Stimulated activated CD4-positive, alpha-beta T cell treated with anti-CD3 and anti-CD28 coated beads, Interleukin-12 subunit alpha, Interleukin-12 subunit beta, amount 100 ng/mL, for 4 hours (primary cell): ENCODE measurements at places on chromosomes 2 and 18.
A peak's percentile ranks its signal among the peaks of the same experiment; 100 is the strongest.

GRCh38 chr2:221477714-221478484 lies 94.2 kb downstream of the EPHA4 start:
- no peak for DNase-seq

- no peak for DNase-seq
Observed at GRCh38 chr2:84306361-84306760, 152.7 kb downstream of the SUCLG1 start.

GRCh38 chr2:174493549-174494331 lies 6.9 kb upstream of the GPR155 start:
- DNase-seq = no peak

DNA sequence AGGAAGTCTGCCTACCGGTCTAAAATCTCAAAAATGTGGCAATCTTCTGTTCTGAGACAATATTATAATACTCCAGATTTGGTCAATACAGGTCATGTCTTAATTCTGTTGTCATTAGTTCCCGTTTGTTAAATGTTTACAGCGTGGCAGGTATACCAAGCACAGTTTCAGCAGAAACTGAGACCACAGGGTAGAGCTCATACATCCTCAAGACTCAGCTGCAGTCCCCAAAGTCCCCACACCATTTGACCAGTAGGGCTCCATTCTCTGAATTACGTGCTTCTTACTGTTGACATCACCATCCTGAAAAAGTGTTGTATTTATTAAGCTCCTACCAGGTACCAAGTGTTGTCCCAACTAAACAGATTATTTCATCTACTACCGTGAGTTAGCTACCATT lies 157.1 kb downstream of the MC4R start:
- no peak for DNase-seq

- DNase-seq = no peak
Observed at GRCh38 chr18:10308154-10308553, 146.3 kb upstream of the APCDD1 start.

DNA sequence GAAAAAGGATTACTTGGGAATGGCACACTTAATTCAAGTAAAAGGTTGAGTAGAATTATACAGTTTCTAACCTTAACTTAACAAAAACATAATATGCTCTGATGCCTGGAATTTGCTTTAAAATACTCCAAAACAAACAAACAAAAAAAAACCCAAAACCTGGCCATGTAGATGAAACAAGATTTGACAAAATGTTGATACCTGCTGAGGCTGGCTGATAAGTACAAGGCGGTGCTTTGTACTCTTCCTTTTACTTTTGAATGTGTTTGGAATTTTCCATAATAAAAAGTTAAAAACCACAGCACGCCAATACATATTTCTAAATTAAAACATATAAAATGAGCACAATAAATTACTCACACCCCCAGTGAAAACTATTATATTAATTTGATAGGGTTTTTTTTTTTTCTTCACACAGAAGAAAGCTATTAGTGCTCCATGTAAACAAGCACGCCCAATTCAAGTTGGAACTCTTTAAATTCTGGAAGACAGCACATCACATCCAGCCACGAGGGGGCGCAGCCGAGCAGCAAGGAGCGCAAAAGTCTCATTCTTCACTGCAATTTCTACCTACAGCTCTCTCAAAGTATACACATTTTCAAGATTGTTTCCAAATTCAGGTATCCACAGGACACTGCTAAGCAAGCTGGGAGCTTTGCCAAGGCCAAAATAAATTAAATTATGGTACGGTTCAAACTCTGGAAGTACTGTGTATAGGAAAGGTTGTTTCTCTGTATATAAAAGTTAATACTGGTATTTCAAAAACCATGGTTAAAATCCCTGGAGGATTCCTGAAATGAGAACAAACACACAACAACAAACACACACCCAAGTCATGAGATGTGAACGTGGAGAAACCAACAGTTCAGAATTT lies 7.5 kb downstream of the SERTAD2 start:
- DNase-seq = peak; percentile 90

- DNase-seq = no peak
Observed at GRCh38 chr18:23398401-23398800, 54.7 kb upstream of the RIOK3 start.

GRCh38 chr18:13406736-13407135 lies 188.2 kb downstream of the LDLRAD4 start:
- DNase-seq = no peak

- peak; percentile 18 for DNase-seq
Observed at GRCh38 chr2:11669454-11670291, at the start of gene NTSR2. Gene NTSR2, minus strand, starts transcription at chr2:11670195. Its CDS starts 66 bp downstream, at chr2:11670129.

GRCh38 chr2:189016311-189016861 lies 42.2 kb downstream of the COL3A1 start:
- no peak for DNase-seq

- DNase-seq = no peak
Observed at GRCh38 chr18:67590571-67591141, 74.1 kb upstream of the DSEL start.

DNA sequence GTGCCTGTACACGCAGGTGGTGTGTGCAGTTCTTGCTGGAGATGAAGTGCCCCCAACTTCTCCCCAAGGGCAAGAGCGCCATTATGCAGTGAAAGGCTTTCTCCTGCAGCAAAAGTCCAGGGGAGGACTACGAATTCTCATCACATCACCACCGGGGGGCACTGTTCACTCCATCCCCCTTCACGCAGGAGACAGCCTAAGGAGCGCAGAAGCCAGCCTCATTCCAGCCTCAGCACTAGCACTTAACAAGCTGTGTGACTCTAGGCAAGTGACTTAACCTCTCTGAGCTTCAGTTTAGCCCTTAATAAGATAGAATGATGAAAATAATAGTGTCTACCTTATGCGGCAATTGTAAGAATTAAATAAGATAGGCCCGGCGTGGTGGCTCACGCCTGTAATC lies 32.3 kb downstream of the DNMT3A start:
- DNase-seq = peak; percentile 68

GRCh38 chr18:62164855-62165487 lies 21.9 kb downstream of the PIGN start:
- DNase-seq = no peak

DNA sequence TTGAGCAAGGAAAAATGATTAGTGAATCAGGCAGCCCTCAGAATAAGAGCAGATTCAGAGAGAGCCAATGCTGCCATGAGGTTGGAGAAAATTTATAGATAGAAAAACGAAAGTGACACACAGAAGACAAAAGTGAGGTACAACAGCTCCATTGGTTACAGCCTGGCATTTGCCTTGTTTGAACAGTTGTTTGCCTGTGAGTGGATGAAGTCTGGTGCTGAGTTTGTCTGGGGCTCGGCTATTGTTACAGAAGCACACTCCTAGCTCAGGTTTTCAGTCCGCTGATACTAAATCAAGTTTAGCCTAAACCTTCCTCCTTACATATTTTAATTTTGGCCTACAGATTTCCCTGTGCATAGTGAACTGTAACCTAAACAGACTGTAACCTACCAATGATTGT lies 387.8 kb upstream of the RAB12 start:
- DNase-seq = no peak

GRCh38 chr18:77141401-77142118 lies 9.0 kb upstream of the MBP start:
- DNase-seq = no peak

- DNase-seq = no peak
Observed at GRCh38 chr2:27925766-27926472, 35.4 kb downstream of the BABAM2 start.

- DNase-seq = no peak
Observed at GRCh38 chr18:72174972-72175649, 369.0 kb downstream of the CBLN2 start.

DNA sequence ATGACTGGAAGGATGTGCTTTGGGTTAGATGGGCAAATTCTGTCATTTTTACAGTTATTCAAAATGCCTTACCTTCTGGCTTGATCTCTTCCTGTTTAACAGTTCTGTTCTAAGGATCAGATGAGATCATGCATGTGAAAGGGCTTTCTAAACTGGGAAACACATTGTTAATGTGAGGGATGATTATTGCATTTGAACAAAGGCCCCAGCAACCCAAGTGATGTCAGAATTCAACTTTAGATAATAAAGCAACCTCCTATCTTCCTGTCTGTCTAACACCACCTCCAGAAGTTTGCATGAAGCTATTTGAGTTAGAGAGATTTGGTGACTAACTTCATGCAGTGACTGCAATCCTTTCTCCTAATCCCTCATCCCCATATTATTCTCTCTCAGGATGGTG lies 77.8 kb upstream of the B3GNT2 start:
- no peak for DNase-seq

DNA sequence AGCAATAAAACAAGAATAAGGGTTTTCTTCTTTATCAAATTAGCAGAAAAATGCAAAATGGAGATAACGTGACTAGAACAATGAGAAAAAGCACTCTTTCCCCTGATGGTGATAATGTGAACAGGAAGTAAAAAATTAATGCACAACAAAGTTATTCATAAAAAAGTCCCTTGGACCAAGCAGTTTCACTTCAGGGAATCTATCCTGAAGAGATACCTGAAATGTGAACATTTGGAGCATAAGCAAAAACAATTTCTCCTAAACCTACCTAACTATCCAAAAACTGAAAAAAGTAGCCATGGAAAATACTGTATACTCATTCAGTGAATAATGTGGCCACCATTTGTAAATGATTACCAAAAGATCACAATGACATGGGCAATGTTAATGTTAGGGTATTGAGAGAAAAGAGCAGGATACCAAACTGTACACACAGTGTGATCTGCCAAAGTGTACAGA lies 48.7 kb downstream of the TRIP12 start:
- DNase-seq = no peak

DNA sequence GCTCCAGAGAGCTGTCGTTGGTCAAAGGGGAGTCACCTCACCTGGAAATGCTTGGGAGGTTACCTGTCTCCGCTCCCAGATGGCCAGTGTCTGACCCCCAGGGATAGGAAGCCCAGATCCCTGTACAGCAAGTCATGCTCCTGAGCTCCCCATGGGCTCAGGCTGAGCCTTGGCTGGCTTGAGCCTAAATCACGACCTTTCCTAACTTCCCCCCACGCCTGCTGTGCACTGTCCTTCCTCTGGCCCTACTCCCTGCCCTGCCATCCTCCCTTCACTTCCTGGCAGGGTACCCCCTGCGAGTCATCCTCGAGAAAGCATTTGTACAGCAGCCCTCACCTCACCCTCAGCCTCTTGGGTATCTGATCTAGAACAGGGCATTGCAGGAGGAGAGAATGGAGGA lies 9.2 kb upstream of the HDAC4 start:
- no peak for DNase-seq

GRCh38 chr18:73992242-73993022 lies 155.2 kb downstream of the FBXO15 start:
- no peak for DNase-seq

- DNase-seq = no peak
Observed at GRCh38 chr2:158221063-158222020, 119.7 kb downstream of the UPP2 start.

DNA sequence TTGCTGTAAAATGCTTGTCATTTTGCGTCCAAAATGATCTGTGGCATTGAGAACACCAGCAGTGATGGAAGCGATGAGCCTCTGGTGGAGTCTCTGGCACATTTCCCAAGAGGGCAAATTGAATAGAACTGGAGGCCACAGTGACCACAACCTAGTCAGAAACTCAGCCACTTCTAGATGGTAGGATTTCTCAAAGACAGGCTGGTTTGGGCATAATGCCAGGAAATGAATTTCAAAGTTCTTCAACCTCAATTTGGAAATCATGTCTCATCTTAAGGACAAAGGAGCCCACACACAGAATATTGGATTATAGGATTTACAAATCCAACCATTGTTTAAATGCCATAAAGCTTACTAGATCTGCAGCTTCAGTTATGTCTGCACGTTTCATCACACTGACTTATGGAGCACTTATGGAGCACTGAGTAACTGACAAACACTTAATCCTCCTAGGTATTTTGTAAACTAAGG lies 132.1 kb downstream of the COL6A3 start:
- DNase-seq = no peak

DNA sequence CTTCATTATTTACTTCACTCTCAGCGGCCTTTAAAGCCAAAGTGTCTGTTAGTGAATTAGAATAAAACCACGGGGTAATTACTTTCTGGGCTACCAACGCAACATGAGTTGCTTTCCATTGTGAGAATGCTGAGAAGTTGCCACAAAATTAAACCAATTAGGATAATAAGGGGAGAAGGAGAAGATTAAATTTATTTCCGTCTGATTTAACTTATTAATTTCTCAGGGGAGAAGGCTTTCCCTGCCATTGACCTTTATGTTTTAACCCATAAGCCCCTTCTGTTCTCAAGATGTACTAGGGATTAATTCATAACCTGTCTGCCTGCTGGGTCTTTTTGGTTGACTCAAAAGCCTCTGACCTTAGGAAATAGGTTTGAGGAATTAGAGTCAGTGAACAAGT lies 42.3 kb upstream of the IGFBP5 start:
- DNase-seq = no peak

DNA sequence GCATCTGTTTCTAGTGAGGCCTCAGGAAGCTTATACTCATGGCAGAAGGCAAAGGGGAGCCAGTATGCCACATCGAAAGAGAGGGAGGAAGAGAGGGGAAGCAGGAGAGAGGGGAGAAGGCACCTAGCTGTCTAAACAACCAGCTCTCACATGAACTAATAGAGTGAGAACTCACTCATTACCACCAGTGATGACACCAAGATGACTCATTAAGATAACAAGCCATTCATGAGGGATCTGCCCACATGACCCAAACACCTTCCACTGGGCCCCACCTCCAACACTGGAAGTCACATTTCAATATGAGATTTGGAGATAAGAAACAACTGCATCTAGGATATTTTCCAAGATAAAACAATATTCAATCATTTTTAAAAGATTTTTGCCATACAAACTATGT lies 753.9 kb upstream of the ZEB2 start:
- no peak for DNase-seq

GRCh38 chr2:213475433-213475832 lies 191.2 kb downstream of the SPAG16 start:
- DNase-seq = no peak

DNA sequence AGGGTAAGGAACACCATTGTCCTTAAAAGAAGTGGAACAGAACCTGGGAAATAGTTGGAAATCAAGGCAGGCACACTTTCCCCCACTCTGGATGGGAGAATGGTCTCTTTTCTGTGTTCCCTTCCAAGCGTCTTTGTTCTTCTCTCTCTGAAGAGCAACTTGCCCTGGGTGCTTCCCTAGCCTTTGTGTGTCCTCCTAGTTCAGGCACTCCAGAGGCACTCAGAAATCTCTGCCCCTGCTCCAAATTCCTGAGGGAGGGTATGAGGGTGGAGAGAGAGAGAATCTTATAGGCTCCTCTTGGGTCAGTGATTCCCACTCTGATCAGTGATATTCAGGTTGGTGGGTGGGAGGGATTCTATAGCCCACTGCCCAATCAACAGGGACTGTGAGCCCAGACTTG lies 8.8 kb upstream of the SIX2 start:
- no peak for DNase-seq
